ENCODE measurements at places on chromosomes 7 and 10. TPM values are rescaled to one million over a fixed set of nuclear protein-coding genes. Genes with fewer than 3 reads are reported as not detected.

R3HCC1L gene
- total RNA-seq, result 13.7 TPM

SGPL1 gene
- total RNA-seq, result 15.5 TPM

ZNF107 gene
- 14.7 TPM for total RNA-seq

SFTPA1 gene
- total RNA-seq, result not detected

ANKRD22 gene
- total RNA-seq, result not detected

LFNG gene
- total RNA-seq, result 137 TPM

ATRNL1 gene
- not detected for total RNA-seq

LRRC61 gene
- total RNA-seq, result 10.8 TPM

ZNF775 gene
- 0.33 TPM for total RNA-seq

IDI1 gene
- total RNA-seq, result 317 TPM

SLC29A4 gene
- total RNA-seq, result 0.16 TPM

LRIT1 gene
- not detected for total RNA-seq

CFTR gene
- not detected for total RNA-seq

ASB4 gene
- total RNA-seq, result not detected

MLXIPL gene
- not detected for total RNA-seq

NEUROD6 gene
- not detected for total RNA-seq

RBP3 gene
- total RNA-seq, result not detected

SPDYE1 gene
- not detected for total RNA-seq

BTBD16 gene
- not detected for total RNA-seq

UTF1 gene
- not detected for total RNA-seq

TACC2 gene
- total RNA-seq, result not detected

EBLN1 gene
- total RNA-seq, result not detected

PKD2L1 gene
- total RNA-seq, result not detected

TRIM74 gene
- total RNA-seq, result 2.2 TPM

LANCL2 gene
- 10.3 TPM for total RNA-seq

NEURL1 gene
- 0.95 TPM for total RNA-seq

GOLGA7B gene
- 3.5 TPM for total RNA-seq

CALHM1 gene
- not detected for total RNA-seq

HOXA9 gene
- total RNA-seq, result not detected

GNG11 gene
- total RNA-seq, result not detected

CRYGN gene
- total RNA-seq, result not detected

TMEM139 gene
- total RNA-seq, result 0.24 TPM

AQP1 gene
- 0.39 TPM for total RNA-seq

CYP2C8 gene
- total RNA-seq, result not detected

AASS gene
- total RNA-seq, result 0.86 TPM

PPRC1 gene
- total RNA-seq, result 35.2 TPM

HMX2 gene
- total RNA-seq, result not detected

APBB1IP gene
- total RNA-seq, result 36.8 TPM

WDR86 gene
- 6.5 TPM for total RNA-seq

SCIN gene
- total RNA-seq, result not detected

NANOS1 gene
- 0.50 TPM for total RNA-seq

ADAM8 gene
- total RNA-seq, result 67.0 TPM

SPDYE6 gene
- total RNA-seq, result not detected

GIMAP5 gene
- total RNA-seq, result 24.1 TPM

SKIDA1 gene
- not detected for total RNA-seq

C10orf105 gene
- total RNA-seq, result 0.33 TPM

GHRHR gene
- total RNA-seq, result not detected

OR9A2 gene
- total RNA-seq, result not detected

INTS15 gene
- total RNA-seq, result 52.3 TPM

ARMC10 gene
- total RNA-seq, result 6.6 TPM

MYL10 gene
- total RNA-seq, result not detected

PROSER2 gene
- total RNA-seq, result 4.4 TPM

TMEM213 gene
- not detected for total RNA-seq

ZNF212 gene
- 22.1 TPM for total RNA-seq

CCSER2 gene
- total RNA-seq, result 141 TPM
